CD4-positive, alpha-beta memory T cell (primary cell): ENCODE measurements at places on chromosomes 1 and 21.

GRCh38 chr1:76576876-76577524 is 290.3 kb upstream of the ST6GALNAC5 start:
- DNase-seq: no peak

DNA sequence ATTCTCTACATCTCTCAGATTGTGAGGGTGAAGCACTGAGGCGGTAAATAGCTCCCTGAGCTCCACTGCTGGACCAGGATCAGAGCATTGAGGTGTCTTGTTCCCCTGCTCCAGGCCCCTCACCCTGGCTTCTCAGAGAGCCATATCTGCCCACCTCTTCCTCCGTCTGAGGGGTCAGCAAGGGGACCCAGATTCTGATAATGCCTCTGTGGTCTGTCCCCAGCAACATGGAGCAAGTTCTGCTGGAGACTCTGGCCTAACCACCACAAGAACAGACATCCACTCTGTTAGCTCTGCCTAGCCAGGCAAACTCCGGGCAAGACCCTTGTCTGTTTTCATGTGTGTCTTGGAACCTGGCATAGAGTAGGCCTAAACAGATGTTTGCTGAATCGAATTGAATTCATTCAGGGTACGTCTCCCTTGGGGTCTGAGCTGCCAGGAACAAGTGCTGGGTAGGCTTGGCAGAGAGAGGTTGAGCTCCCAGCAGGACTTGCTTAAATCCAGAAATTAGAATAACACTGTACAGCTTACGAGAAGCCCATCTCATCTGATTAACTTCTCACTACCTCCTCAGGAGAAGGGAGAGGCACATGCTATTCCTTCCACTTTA is 2.3 kb downstream of the TRAF5 start:
- no peak for DNase-seq

DNA sequence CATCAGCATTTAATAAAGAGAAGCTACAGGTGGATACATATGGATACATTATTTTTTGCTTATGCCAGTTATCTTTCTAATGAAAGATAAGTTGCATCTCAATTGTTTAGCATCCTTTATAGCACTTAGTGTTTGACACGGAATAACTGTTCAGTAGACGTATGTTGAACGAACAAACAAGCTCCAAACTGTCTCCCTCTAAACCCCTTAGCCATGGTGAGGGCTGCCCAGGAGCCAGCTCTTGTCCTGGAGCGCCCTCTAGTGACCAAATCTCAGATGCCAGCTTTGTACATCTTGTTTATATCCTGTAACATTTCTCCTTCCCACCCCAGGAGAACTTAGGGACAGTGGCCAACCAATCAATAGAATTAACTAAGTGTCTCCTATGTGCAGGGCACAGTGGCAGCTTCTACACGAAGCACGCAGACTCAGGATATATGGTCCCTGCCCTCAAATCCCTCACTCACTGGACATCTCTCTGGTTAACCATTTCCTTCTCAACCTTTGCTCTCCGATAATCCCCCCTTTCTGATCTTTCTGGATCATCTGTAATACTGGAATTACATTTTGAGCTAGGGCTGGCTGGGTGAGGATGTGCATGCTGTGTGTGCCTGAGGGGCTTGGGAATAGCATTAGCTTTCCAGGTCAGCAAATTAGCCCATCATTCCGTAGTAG is 22.9 kb downstream of the KCNA10 start:
- peak; percentile 69 for DNase-seq

GRCh38 chr1:238606457-238606856 is 715.7 kb upstream of the ZP4 start:
- no peak for DNase-seq

- DNase-seq: no peak
These were observed 45.2 kb upstream of the FMO2 start for GRCh38 chr1:171139890-171140289.

DNA sequence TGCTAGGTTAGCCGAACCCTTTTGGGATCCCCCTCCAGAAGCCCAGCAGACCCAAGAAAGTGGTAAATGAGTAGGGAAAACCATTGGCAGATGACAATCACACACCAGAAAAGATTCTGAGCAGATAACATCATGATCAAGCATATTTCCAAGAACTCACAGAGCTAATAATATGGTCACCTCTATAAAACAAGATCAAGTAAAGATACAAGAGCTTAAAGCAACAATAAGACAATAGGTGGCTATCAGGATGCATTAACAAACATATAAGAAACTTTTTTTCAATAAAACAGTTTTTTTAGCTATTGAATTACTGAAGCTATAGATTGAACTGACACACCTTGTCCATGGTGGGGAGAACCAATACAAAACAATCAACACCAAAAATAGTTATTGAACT is 29.0 kb downstream of the UBASH3A start:
- no peak for DNase-seq

DNA sequence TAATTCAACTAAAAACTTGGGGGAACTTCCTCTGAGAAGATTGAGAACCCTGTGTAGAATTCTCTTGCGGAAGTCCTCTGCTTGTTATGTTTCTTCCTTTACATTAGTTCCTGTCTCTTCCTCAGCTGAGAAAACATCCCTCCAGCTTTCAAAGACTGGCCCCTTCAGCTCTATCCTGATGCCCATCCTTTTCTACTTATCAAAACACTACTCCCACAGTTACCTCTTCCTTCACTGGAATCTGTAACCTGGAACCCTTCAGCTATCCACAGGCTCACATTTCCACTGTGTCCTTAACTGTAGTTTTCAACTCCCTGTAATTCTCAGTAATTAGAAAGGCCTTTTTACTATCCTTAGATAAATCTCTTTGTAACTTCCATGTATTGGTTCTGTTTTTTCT is 6.0 kb upstream of the DEDD start:
- DNase-seq: no peak

DNA sequence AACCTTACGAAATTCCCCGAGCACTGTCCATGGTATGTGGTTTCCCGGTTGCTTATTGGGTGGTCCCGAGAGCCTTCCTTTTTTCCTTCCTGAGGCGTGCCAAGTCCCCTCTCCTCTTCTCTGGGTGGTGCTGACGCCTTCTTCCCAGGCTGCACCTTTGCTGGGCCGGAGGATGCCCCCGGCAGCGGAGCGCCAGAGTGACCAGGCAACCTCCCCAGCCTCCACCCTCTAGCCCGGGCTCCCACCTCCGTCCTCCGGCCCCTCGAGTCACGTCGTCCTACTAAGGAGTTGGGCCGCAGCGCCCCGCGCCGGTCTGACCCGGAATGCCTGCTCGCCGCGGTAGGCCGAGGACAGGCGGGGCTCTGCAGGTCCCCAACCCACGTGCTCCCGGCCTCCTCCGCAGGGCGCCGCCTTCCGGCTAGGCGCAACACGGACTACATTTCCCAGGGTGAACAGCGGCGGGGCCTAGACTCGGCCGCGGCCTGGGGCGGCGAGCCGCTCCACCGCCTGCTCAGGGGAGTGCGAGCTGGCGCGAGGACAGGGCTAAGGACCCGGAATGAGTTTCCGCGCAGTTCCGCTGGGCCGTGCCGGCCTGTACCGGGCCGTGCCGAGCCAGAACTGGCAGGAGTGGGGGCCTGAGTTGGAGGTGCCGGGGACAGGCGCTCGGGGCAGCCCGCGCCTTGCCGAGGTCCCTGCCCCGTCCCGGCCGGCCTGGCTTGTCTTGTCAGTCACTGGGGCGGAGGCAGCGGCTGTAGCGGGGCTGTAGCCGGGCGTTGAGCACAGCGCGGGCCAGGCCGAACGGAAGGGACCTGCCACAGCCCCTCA is at the start of gene IPO13:
IPO13 (plus strand) TSS at position 715 of the 825 bp plus-strand sequence. CDS start 651 bp downstream, outside the sequence.
- DNase-seq: peak; percentile 96

DNA sequence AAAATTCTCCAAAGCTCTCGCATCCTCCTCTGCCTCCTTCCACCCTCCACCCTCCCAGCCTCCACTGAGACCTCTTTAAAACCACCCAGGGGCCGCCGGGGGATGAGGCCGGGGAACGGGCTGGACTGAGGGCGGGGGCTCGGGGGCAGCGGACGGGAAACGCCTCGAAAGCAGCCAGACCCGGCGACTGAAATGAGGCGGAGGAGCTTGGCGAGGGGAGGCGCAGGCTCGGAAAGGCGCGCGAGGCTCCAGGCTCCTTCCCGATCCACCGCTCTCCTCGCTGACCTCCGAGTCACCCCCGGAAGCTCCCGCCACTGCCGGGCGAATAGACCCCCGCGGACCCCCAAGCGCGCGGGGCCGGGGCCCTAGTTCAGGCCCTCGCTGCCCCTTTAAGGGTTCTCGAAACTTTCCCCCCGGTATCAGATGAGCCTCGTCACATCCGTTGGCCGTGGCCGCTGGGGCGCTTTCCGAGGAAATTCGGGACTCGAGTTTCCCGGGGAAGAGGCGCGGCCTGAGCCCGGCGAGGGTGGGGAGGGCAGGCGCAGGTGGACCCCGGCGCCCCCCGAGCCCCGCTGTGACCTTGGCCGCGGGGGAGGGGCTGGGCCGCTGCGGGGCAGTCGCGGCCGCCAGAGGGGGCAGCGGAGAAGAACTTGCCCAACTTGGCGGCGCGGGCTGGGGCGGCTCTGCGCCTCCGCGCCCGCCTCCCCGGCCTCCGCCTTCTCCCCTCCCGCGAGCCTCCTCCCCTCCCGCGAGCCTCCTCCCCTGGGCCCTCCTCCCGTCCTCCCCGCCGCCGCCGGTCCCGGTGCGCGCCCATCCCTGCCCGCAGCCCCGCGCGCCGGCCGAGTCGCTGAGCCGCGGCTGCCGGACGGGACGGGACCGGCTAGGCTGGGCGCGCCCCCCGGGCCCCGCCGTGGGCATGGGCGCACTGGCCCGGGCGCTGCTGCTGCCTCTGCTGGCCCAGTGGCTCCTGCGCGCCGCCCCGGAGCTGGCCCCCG is at the start of gene BACE2:
BACE2 (plus strand) TSS at position 813 of the 995 bp plus-strand sequence; CDS start at position 917, 104 bp downstream.
- DNase-seq: peak; percentile 5

DNA sequence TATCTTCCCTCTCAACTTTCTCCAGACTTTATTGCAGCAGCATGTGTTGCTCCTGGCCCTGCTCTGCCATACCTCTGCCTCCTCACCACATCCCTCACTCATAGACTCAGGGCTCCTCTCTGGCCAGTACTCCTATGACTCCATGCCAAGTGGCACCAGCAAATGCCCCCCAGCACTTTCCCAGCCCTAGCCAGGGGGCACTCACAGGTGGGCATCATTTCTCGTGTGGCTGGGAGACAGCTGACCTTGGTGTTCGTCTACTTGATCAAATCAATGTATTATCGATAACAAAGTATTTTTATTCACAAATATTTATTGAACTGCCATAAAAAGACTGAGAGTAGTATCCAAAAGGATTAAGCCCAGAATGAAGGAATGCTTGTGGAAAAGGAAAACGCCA is 418.2 kb downstream of the FAM72C start:
- DNase-seq: no peak

GRCh38 chr1:244165021-244165420 is 113.9 kb downstream of the ZBTB18 start:
- no peak for DNase-seq

GRCh38 chr1:109716570-109717090 is 4.6 kb downstream of the GSTM5 start:
- DNase-seq: no peak

DNA sequence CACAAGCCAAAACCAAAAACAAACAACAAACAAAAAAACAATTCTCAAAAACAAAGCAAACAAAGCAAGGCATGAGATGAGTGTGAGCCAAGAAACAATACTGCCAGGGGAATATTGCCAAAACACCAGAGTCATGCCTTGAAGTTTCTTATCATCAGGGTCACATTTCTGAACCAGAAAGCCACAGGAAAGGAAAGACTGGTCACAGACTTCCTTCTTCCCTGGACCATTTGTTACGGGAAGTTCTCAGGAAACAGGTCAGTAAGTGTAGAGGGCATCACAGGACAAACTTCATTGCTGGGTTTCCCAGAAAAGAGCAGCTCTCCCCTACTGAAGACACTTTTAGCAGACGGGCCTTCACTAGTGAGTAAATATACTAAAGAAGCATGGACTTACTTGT is 191.2 kb downstream of the GABPA start:
- DNase-seq: no peak

- DNase-seq: no peak
These were observed 12.7 kb downstream of the TPM3 start for GRCh38 chr1:154178911-154179811.

DNA sequence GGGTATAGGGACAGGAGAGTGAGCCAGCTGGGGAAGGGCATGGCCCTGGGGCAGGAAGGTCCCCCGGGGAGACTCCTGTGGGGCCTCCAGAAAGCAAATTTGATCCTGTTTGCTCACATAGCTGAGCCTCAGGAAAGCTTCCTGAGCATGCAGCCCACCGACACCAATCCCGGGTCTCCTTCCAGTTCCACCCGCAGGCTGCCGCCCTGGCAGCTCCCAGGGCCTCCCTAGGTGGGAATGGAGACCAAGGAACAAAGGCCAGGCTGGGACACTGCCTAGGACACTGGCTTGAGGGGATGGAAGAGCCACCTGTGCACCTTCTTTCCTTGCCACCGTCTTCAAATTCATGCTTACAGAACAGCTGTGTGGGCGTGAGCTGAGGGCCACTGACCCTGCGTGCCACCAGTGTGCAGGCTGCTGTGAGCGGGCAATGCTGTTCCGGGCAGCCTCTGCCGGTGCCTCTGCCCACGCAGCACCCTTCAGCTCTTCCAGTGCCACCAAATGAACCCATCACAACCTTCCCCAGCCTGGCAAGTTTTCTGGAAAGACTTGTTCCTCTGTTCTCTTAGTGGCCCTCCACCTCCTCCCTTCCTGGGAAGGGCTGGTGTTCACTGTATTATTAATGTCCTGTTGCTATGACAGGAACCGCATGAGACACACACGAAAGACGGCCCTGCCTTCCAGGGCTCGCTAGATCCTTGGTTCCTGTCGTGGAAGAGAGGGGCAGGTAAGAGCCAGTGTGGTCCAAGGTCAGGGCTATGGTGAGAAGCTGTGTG is 53.6 kb downstream of the ACBD3 start:
- no peak for DNase-seq

- DNase-seq: no peak
These were observed 20.2 kb upstream of the COL6A2 start for GRCh38 chr21:46077674-46078101.

- DNase-seq: no peak
These were observed 173.2 kb downstream of the RRAGC start for GRCh38 chr1:38686167-38686926.

DNA sequence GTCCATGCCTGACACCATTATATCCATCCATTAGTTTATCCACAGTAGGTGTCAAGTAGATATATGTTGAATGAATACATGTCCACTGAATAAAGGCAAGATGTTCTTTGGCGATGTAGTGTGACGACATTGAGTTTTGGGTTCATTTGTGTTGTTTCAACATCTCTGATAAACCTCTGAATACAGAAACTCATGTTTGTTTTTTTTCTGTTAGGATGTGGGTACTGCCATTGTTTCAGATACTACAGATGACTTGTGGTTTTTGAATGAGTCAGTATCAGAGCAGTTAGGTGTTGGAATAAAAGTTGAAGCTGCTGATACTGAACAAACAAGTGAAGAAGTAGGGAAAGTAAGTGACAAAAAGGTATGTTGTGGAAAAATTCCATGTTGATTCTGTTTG is 28.1 kb downstream of the MDM4 start:
- DNase-seq: peak; percentile 62

GRCh38 chr1:43372172-43372571 is 4.4 kb upstream of the ELOVL1 start:
- no peak for DNase-seq

- DNase-seq: no peak
These were observed 22.0 kb upstream of the SLC26A9 start for GRCh38 chr1:205965036-205965884.

- DNase-seq: peak; percentile 82
These were observed 820 bp upstream of the TTF2 start for GRCh38 chr1:117059334-117059677.

GRCh38 chr1:20152599-20152930 is 13.4 kb downstream of the PLA2G2F start:
- no peak for DNase-seq
